Activated naive CD4-positive, alpha-beta T cell treated with anti-CD3 and anti-CD28 coated beads, Interleukin-2, amount 10 ng/mL, durations not matched to agents 7 days and 5 days (primary cell): ENCODE measurements at places on chromosomes 12 and 14.

DNA sequence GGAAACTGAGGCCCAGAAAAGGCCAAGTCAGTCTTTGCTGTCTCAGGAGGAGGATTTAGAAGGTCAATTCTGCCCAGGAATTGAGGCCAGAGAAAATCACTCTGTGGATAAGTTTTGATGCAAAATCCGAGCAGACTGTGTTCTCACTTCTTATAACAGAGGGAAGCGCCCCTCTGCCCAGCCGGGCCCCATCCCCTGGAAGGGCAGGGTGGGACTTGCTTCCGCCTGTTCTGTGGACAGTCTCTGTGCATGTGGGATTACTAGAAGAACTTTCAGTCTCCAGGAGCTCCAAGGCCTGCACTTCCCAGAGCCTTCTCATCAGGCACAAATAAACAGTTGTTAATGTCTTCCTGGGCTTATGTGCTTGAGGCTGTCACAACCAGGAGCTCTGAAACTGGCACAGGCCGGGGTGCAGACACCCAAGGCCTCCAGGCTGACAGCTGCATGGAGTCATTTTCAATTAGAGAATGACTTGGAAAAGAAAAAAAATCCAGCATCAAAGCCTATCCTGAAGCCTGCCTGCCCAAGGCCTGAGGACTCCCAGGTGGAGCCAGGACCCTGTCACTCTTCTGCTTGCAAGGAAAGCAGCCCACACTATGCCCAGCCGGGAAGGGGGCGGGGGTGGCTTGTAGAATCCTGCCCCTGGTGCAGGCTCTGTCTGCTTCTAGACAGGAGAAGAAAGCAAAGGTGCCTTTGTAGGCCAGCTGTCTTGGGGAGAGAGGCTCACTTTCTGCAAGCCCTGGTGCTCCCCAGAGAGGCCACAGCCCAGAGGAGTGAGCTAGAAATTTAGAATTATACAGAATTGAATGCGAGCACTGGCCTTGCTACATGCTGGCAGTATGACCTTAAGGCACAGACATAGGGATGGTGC lies 84.7 kb downstream of the NTF3 start:
- no peak for DNase-seq

DNA sequence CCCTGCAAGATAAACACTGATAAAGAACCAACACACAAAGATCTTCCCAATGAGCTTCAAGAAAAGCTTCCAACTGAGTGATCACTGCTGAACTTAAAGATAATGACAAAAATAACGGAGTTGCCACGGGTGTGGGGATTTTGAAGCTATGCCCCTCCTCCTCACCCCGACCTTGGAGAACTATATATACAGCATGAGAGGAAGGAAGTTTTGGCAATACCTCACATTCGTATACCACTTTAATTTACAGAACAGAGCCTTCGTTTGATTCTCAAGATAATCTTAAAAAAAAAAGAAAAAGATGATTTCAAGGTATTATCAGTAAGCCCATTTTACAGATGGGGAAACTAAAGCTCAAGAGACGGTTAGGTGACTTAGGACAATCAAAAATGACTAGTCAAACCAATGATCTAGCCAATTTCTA lies 715 bp downstream of the NEK9 start:
- peak; percentile 26 for DNase-seq

DNA sequence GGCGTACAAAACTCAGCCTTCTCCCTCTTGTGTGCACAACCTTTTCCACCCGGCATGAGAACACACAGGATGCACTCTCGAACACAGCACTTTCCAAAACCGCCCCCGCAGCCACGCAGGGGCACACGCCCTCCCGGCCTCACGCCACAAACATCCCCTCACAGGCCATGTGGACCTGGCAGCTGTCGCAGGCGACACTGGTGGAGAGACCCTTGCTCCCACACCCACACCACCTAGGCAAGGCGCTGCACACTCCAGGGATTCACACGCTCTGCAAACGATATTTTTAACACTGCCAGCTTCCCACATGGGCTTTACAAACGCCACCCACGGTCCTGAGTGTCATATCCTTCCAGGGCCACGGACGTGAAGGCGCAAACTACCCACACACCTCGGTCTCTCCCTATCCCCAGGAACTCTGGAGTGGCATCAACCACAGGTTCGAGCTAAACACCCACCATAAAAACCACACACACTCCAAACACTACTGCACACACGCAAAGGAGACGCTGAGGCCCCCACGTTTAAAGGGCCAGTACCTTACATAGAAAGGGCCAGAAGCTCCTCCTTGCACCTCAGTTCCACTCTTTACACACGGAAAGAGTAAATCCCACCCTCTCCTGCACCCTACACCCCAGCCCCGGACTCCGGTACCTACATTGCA lies 12.4 kb upstream of the ITGB7 start:
- peak; percentile 70 for DNase-seq

- DNase-seq, result no peak
Measured at GRCh38 chr12:51871126-51871525, 16.8 kb upstream of the ANKRD33 start.

GRCh38 chr12:25436206-25437030 lies 116.7 kb downstream of the LMNTD1 start:
- peak; percentile 35 for DNase-seq

DNA sequence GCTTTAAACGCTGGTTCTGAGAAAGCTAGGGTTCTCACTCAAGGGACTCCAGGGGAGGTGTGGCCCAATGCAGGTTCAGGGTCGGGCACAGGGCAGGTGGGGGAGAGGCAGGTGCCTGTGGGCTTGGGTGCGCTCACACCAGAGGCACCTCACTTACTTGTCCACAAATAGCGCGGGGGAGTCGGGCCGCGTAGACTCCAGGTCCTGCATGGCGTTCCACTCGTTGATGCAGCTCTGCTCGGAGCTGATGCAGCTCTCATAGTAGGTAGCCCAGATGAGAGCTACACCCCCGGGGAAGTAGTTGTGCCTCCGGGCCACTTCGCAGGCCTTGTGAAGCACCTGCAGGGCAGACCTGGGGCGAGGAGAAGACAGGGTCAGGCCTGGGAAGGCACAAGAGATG lies 49.9 kb downstream of the SSH1 start:
- no peak for DNase-seq

DNA sequence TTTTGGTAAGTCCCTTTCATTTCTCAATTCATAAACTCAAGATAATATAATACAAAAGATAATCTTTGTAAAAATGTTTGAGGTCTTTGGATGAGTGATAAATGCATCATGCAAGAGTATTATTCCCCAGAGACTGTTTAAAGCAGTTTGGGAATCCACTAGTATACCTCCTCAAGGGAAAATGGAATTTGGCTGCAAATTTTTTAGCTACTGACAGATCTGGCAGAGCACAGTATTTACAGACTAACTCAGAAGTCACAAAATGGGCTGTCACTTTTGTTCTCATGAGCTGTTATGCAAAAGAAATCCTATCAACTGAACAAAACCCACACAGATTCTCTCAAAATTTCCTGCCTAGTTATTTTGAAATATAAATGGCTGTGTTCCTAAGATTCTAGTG lies 9.9 kb downstream of the SPIC start:
- DNase-seq, result no peak

DNA sequence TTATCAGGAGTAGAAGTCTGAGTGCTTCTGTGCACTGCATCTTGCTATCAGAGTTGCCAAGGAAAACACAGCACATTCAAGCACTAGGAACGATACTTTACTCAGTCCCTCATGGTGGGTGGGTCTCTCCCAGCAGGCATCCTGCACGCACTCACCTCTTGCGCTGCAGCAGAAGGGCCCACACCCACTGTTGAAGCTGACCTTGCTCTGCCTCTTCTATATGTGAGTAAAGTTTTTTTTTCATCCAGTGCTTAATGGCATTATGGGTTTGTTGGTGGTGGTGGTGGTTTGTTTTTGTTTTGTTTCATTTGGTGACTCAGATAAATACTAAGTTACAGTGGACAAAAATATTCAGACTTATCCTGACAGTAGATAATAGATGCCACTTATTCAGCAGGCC lies 348.5 kb downstream of the EGLN3 start:
- DNase-seq, result no peak

DNA sequence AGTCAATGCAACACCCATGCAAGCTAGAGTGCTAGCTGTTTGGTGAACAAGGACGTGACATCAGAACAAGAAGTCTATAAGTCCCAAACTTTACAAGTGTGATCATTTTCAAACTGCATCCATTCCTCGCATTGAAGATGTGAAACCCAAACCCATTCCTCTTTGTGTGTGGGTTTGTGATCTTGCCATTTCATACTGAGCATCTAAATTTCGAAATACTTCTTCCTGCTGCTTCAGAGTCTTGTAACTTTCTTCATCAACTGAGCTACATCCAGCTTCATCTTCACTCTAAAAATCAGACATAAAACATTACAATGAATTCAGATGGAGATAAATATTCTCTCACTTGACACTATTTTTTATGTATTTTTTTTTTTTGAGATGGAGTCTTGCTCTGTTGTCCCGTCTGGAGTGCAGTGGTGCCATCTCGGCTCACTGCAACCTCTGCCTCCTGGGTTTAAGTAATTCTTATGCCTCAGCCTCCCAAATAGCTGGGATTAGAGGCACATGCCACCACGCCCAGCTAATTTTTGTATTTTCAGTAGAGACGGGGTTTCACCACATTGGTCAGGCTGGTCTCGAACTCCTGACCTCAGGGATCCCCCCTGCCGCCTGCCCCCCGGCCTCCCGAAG lies 4.8 kb upstream of the ZCCHC8 start:
- no peak for DNase-seq

GRCh38 chr12:98951406-98951805 lies 306.3 kb downstream of the APAF1 start:
- no peak for DNase-seq

- DNase-seq, result no peak
Measured at GRCh38 chr14:102071283-102071998, 15.4 kb downstream of the HSP90AA1 start.

DNA sequence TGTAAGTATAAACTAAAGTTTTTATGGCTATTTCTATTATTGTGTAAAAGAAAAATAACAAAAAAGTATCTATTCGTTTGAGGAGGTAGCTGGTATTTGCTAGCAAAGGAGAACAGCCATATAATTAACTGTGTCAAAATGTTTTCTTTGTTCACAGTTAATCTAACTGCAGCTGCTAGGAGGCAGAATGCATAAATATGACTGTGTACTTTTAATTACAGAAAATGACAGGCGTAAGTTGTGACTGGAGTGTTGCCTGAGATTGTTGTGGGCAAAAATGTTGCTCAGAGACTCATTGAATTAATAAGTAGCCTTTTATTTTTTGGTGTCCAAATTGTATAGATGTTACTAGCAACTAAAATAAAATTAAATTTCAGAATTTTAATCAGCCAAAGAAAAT lies 33.5 kb downstream of the PTPRO start:
- DNase-seq, result no peak

DNA sequence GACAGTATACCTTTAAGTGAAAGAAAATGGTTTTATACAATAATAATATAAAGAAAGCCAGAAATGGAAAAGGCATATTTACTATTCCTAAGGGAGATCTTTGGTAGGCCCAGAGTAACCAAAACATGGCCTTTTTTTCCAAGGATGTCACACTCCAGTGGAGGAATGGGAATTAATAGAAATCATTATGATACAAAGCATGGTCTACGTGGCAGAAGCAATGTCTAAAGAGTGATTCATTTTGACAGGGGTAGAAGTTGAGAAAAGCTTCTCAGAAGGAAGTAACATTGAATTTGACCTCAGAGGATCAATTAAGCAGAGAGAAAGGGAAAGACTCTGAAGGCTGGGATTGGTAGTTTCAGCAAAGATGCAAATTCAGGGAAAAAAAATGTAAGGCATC lies 208.6 kb downstream of the BTG1 start:
- no peak for DNase-seq

- DNase-seq, result no peak
Measured at GRCh38 chr12:70317781-70318180, 48.3 kb upstream of the KCNMB4 start.

DNA sequence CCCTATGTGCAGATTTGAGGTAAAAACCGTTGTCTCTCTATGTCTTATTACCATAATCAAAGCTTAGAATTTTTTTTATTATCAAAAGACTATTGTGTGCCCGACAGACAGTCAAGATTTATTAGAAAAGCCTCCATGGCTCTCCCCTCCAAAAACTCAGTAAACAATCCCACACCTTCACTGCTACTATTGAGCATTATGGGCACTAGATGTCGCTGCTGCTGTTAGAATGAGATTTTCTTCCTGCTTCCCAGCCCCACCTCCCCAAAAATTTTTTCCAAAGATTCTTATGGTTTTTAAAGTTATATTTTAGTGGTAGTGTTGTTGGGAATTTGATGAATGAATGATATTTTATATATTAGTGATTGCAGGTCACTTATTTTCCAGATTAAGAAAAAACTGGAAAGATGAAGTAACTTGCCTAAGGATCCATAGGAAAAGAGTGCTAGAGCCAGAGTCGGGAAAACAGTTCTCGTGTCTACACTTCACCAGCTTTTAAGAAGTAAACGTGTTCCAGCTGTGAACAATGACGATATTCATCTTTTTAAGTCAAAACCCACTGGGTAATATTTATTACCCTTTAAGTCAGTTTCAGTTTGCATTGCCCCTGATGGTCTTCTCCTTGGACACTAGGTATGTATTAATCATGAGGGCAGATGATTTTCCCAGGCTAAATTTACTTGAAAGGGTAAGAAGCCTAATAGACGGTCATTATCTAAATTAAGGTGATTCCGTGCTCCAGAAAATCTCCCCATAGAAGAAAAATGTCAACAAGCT lies 12.2 kb upstream of the FOXG1 start:
- DNase-seq, result no peak

DNA sequence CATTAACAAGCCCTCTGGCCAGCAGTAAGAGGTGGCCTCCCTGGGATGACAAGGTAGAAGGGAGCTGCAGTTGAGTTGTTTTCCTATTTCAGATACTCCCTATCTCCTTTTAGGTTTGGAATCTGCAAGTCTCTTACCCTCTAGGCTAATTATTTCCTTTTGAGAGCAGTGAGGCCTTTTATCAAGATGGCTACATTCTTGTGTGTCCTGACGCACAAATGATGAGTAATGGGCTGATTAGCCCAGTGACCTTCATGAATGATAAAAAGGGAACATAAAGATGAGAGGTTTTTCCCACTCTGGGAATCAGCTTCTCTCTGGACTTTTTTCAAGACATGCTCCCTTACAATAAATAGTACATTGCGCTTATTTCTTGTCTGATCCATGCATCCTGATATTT lies 22.9 kb downstream of the DYRK2 start:
- DNase-seq, result no peak

- DNase-seq, result peak; percentile 11
Measured at GRCh38 chr14:101019990-101020710, 116.6 kb upstream of the RTL1 start.

DNA sequence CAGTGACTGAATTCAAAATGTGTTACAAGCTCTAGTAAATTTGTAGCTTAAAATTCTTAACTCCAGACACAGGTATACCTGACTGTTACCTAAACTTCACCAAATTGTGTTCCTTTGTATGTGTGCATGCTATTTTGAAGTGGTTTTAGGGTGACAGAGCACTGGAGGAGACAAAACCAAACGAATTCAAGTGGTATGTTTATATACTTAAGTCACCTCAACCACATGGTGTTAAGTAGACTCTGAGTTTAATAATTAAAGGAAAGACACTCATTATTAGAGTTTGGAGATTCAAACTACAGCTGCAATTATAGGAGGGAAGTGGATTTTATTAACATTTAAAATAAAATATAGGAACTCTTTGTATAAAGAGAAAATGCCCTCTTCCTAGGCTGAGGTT lies 84.3 kb downstream of the PLCZ1 start:
- DNase-seq, result no peak

GRCh38 chr12:71216725-71217579 lies 59.2 kb upstream of the TSPAN8 start:
- no peak for DNase-seq

GRCh38 chr12:57517187-57517586 lies 3.1 kb downstream of the DDIT3 start:
- no peak for DNase-seq
